ENCODE measurements at places on chromosomes 1 and 21. TPM values are rescaled to one million over a fixed set of nuclear protein-coding genes. Genes with fewer than 3 reads are reported as not detected.

DNA sequence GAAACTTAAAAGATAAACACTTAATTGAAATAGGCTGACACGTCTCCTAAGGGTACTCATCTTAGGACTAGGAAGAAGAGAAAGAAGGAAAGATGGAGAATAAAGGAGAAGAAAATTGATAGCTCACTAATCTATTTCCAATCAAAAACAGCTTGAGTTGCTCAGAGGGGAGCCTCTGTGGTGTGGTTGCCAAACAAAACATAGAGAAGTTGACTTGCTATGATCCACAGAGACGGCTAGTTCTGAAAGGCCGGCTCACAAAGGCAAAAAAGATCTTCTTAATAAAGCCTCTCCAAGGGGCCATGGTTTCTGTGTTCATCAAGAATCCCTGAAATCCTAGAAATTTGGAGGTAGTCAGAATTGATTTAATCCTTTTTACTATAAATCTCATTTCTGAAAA, 644.1 kb downstream of the LMO4 start:
- no peak for DNase-seq

- DNase-seq, result no peak
Measured at GRCh38 chr1:15959827-15960446, 16.0 kb downstream of the ZBTB17 start.

DNA sequence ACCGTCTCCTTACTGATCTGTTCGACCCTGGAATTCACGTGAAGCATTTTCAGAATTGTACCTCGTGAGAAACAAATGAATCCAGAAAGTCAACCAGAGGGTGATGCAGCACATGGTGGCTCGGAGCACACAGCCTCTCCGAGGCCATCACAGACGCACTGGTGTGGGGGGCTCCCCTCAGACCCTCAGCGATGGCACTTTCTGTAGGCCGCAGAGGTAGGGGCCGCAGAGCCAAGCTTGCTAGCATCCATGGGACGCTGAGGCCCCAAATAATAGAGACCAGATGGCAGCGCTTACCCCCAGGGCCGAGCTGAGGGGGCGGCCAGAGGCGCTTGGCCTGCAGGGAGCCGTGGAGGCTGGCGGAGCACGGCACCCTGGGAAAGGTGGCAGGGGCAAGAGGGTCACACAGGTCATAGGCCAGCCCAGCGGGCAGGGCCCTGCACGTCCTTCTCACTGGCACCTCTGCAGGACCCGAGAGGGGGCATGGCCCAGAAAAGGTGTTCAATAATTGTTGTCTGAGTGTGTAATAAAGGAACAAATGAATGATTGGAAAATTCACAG, 28.1 kb upstream of the COL6A2 start:
- DNase-seq, result no peak

- DNase-seq, result no peak
Measured at GRCh38 chr1:25926731-25927496, 20.7 kb upstream of the STMN1 start.

GRCh38 chr1:147283011-147283410, 40.5 kb downstream of the CHD1L start:
- DNase-seq, result no peak

- DNase-seq, result peak; percentile 2
Measured at GRCh38 chr1:225329041-225329440, 98.8 kb downstream of the LBR start.

- DNase-seq, result no peak
Measured at GRCh38 chr1:240212556-240212955, 120.9 kb downstream of the FMN2 start.

DNA sequence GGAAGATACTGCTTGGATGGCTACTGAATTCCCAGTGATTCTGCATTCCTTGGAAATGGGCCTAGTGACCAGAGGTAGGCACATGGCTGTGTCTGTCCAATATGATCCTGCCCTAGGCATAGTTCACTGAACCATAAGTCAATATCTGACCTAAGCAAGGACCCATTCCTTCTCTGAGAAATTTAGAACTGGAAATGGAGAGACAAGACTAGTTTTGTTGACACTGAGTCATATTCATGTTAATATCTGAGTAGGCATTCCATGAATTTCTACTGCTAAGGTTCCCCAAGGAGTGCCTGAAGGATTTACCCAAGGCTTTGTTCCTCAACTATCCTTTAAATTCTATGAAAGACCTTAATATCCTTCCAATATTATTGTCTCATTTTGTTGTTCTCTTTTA, 329.8 kb upstream of the BEND5 start:
- DNase-seq, result no peak

- DNase-seq, result no peak
Measured at GRCh38 chr1:5147806-5148205, 493.4 kb downstream of the AJAP1 start.

- no peak for DNase-seq
Measured at GRCh38 chr1:174534789-174535188, 87.0 kb downstream of the GPR52 start.

DNA sequence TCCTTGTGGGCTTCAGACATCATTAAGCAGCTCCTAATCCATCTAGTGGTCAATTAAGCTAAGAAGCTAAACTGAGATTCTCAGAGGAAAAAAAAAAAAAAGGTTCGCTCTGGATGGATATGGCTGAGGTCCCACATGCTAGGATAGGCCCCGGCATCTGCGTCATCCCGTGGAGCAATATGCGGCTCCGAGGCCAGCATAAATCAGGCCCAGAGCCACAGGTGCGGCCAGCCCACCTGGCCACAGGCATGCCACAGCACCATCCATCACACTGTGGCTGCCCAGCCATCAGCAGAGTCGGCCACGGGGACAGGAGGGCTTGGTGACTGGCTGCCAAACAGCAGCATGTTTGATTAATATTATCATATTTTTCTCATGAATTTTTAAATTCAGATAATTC, 106.9 kb upstream of the TIAM1 start:
- DNase-seq, result no peak

GRCh38 chr1:203995228-203995627, 77.7 kb upstream of the SOX13 start:
- DNase-seq, result no peak

PRAMEF20 gene
- total RNA-seq, result not detected

TDRD5 gene
- total RNA-seq, result not detected

CELF3 gene
- total RNA-seq, result not detected

SIM2 gene
- total RNA-seq, result 0.53 TPM

CLCA2 gene
- not detected for total RNA-seq

IL22RA1 gene
- total RNA-seq, result 2.1 TPM

MAP10 gene
- total RNA-seq, result not detected

RIPPLY3 gene
- total RNA-seq, result 0.09 TPM

ZYG11A gene
- not detected for total RNA-seq

OPRD1 gene
- total RNA-seq, result not detected

All from HepG2 (cell line).